Melanocyte of skin (primary cell): ENCODE measurements at places on chromosomes 6 and 20. TPM values are rescaled to one million over a fixed set of nuclear protein-coding genes. Genes with fewer than 3 reads are reported as not detected.

Gene GNMT
- total RNA-seq: 0.31 TPM in 1 of 2 replicates, not detected in the other

Gene CYP24A1
- total RNA-seq: not detected in 2 replicates

Gene KIF3B
- total RNA-seq: 17.2 and 29.8 TPM in 2 replicates

Gene TRIM10
- not detected in 2 replicates for total RNA-seq

Gene DNAAF9
- total RNA-seq: 9.3 and 19.6 TPM in 2 replicates

Gene TCP11
- total RNA-seq: not detected in 2 replicates

Gene ZNF165
- 0.36 and 0.69 TPM in 2 replicates for total RNA-seq

Gene TRIM31
- total RNA-seq: not detected in 2 replicates

Gene NHSL1
- total RNA-seq: 187 and 218 TPM in 2 replicates

Gene BPIFA1
- not detected in 2 replicates for total RNA-seq

Gene SLC4A11
- total RNA-seq: 2.2 and 2.7 TPM in 2 replicates

Gene KHDC1L
- total RNA-seq: not detected in 2 replicates

Gene SLC17A4
- total RNA-seq: not detected in 2 replicates

Gene PKIB
- total RNA-seq: 17.0 and 36.1 TPM in 2 replicates

Gene ZNF391
- 0.15 and 1.00 TPM in 2 replicates for total RNA-seq

Gene HLA-DMA
- 10.5 and 30.6 TPM in 2 replicates for total RNA-seq

Gene ARMH2
- total RNA-seq: not detected in 2 replicates

Gene OOEP
- not detected in 2 replicates for total RNA-seq

Gene HCRTR2
- total RNA-seq: not detected in 2 replicates

Gene ZC2HC1B
- total RNA-seq: not detected in 2 replicates

Gene HLA-DRB1
- 14.0 and 17.0 TPM in 2 replicates for total RNA-seq

Gene TRIM40
- not detected in 2 replicates for total RNA-seq

Gene OR2J1
- total RNA-seq: not detected in 2 replicates

Gene TMEM244
- not detected in 2 replicates for total RNA-seq

Gene GSTA4
- 16.0 and 24.1 TPM in 2 replicates for total RNA-seq

Gene SPATS1
- total RNA-seq: 0.31 TPM in 1 of 2 replicates, not detected in the other

Gene RGS19
- total RNA-seq: 10.8 and 17.3 TPM in 2 replicates

Gene C20orf144
- 0.33 TPM in 1 of 2 replicates, not detected in the other for total RNA-seq
